T-helper 9 cell (primary cell): ENCODE measurements at places on chromosomes 4 and X.

GRCh38 chr4:70688795-70689231, 481 bp downstream of the UTP3 start:
- DNase-seq, result no peak

GRCh38 chrX:136616987-136617685, 30.8 kb upstream of the CD40LG start:
- DNase-seq, result no peak

DNA sequence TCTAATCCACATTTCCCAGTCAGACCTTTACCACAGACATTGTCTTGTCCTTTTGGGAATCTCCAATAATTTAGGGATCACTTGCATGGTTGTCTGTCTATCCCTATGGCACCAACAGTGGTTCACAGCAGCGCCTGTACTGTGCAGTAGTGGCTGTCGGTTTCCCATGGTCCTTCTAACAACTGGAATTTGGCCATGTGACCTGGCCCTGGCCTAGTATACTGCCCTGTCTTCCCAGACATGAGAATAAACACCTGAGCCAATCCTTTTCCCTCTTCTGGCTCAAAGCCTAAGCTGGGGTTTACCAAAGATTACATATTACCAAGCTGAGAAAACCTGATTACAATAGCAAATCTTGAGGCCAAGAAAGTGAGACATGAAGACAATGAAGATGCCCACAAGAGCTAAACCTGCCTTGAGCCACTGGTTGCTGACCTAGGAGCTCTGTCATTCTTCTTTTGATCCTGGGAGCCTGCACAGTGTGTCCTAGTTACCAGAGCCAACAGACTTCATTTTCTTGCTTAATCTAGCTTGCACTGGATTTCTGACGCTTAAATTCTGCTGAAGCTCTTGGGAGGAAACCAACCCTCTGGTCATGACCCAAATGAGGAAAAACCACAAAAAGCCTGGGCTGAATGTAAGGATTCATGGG, 92.1 kb downstream of the SCD5 start:
- no peak for DNase-seq

GRCh38 chr4:137510557-137511265, 21.6 kb downstream of the PCDH18 start:
- DNase-seq, result no peak

- DNase-seq, result no peak
Measured at GRCh38 chr4:128974136-128974581, 119.2 kb downstream of the SCLT1 start.

DNA sequence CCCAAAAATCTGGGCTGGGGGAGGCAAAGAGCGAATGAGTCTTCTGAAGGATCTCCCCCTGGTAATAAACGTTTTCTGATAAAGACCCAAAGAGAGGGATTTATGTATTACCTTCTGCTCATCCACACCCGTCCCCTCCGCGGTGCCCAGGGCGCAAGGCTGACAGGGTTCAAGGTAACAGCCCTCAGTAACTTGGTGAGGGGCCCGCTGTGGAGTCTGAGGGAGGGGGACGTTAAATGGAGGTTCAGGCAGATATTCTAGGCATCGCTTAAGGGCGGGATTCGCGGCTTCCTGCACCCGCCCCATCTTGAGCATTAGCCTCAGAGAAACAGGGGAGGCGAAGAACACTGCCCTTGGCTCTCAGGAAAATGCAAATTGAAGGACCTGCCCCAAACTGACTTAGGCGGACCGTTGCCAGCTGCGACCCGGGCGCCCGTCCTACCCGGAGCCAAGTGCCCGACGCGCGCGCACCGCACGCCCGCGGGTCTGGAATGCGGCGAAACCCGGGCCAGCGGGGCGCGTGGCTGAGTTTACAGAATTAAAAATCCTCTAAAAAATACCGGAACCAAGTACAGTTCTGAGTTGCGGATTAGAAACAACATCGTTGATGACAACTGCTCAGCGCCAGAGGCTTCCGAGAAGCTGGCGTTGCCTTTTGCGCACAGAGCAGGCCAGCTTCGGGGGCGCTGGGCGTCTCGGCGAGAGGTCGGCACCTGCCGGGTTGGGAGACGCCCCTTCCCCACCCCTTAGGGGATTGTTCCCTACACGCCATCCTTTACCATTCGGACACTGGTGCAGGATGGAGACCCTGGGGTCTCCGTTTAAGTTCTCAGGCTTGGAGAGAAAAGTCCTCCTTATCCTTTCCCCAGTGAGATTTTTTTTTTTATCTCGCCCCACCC, 2.8 kb downstream of the HELT start:
- DNase-seq, result no peak

DNA sequence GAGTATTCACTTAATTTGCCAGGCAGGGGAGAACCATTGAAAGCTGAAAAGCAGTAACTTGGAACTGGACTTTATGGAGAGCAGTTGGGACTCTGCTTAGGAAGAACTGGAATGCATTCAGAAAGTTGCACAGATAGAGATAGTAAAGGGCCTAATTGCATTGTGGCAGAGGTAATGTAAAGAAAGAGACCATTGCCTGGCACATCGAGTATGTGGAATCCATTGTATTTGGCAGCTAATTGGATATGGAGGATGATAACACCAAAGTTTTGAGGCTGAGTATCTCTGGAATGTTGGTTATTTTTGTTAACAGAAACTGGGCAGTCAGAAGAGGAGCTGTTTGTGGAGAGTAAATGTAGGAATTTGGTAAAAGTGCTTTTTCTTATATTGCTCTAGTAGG, 169.9 kb downstream of the BMPR1B start:
- DNase-seq, result no peak

DNA sequence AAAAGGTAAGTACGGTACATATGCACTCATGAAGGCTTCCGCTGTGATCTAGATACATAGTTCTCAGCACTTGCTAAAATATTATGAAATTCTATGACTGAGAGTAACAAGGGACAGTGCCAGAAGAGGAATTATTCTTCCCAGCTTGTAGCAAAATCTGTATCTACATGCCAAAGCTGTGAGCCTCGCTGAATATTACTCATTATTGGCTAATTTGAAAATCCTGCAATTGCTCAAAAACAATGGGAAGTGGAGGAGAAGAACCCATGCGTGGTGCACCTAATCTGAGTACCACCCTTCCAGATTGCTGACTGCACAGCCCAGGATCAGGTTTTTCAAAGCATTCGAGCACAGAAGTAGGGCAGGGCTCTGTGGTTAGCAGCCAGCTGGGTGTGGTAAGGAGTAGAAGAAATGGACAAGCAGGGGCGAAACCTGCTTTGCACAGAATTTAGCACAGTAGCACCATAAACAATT, 17.4 kb upstream of the PDCL2 start:
- DNase-seq, result no peak

DNA sequence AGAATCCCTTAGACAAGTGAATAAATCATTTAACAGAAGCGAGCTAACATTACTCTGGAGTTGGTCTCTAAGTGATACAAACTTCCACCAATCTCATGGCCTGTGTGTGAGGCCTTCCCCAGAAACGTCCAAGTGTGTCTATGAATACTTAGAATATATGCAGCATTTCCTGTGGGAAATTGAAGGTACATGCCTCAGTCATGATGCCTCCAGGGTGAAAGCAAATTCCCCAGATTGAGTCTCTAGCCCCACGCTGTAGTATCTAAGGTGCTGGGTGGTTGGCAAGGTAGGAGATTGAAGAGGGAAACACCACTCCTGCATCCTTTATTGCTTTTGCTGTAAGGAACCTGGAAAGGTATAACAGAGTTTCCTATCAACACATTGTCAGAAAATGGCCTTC, 113.8 kb downstream of the IL13RA2 start:
- DNase-seq, result no peak

GRCh38 chrX:72470532-72471223, 102.0 kb downstream of the HDAC8 start:
- DNase-seq, result no peak

DNA sequence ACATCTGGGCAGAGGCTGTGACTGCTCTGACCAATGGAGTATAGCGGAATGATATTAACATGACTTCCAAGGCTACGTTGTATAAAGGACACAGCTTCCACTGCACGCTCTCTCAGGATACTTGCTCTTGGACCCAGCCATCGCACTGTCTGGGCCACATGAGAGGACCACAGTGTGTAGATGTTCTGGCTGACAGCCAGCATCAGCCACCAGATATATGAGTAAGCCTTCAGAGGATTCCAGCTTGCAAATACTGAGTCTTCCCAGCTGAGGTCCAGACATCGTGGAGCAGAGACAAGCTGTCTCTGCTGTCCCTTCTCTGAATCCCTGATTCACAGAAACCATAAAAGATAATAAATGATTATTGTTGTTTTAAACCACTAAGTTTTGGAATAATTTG, 146.8 kb upstream of the USP9X start:
- DNase-seq, result no peak

GRCh38 chrX:133590703-133591505, 175.6 kb upstream of the GPC4 start:
- no peak for DNase-seq

GRCh38 chr4:38266616-38267015, 306.4 kb downstream of the PTTG2 start:
- DNase-seq, result no peak

- DNase-seq, result no peak
Measured at GRCh38 chr4:167688660-167689142, 403.6 kb upstream of the ANXA10 start.

DNA sequence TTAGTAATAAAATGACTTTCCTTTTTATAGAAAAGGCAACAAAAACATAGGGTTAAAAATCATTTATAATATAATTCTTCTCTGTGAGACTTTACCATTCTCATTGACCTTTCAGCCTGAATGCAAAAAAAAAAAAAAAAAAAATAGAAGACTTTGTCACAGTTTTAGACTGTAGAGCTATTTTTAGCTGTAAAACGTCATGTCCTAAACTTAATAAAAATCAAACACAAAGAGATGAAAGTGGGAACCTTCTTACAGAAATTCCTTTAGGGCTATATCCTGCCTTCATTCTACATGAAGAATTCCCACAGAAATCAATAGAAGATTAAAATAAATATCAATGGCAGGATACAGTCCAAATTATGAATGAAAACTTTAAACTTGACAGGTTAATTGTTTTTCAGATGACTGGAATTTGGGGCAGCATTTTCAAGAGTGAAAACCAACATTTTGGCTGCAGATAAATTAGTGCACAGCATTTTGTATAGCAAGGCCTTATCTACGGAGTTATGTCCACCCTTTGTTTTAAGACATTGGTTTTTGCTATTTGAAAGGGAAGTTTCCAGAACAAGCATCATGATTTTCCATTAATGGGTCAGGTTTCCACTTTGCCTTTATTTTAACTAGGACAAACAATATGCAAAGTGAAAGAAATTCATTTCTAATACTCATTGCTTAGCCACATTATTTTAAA, 219.5 kb downstream of the SPCS3 start:
- no peak for DNase-seq

GRCh38 chrX:3244203-3244743, 102.2 kb downstream of the MXRA5 start:
- DNase-seq, result no peak

GRCh38 chrX:110317061-110317819, 645 bp downstream of the AMMECR1 start:
- DNase-seq, result peak; percentile 0

- no peak for DNase-seq
Measured at GRCh38 chr4:177275999-177276398, 33.7 kb upstream of the NEIL3 start.

DNA sequence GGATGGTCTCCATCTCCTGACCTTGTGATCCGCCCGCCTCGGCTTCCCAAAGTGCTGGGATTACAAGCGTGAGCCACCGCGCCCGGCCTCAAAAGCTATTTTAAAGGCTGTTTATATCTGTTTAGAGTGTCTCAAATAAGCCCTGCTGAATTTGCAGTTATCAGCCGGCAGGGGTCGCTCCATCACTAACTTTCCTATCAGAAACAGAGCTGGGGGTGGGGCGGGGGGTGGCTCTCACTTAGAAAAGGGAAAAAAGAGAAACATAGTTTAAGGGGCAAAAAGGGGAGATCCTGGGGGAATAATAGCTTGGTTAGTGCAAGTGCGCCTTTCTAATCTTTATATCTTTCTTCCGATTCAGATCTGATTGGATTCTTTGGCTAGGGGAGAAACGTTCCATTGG, 450.7 kb downstream of the UBE2NL start:
- no peak for DNase-seq

- DNase-seq, result no peak
Measured at GRCh38 chr4:24917076-24917856, 4.4 kb upstream of the CCDC149 start.

- no peak for DNase-seq
Measured at GRCh38 chr4:40991908-40992307, 222.4 kb downstream of the APBB2 start.

DNA sequence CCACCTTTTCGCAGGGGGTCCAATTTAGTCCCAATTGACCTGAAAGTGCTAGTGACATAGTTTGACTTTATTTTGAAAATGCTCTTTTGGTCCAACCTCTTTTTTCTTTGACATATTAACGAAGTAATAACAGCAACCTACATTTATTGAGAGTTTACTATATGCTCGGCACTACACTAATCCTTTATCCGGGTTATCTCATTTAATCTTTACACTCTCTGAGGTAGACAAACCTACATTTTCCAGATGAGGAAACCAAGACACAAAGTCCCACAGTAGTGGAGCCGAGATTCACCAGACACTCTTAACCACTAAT, 307 bp upstream of the ATRX start:
- DNase-seq, result no peak

- no peak for DNase-seq
Measured at GRCh38 chrX:22746081-22746480, 253.7 kb upstream of the DDX53 start.

GRCh38 chrX:124641737-124642491, 295.6 kb downstream of the SH2D1A start:
- DNase-seq, result no peak
